ENCODE measurements at places on chromosomes 3 and 15.

DNA sequence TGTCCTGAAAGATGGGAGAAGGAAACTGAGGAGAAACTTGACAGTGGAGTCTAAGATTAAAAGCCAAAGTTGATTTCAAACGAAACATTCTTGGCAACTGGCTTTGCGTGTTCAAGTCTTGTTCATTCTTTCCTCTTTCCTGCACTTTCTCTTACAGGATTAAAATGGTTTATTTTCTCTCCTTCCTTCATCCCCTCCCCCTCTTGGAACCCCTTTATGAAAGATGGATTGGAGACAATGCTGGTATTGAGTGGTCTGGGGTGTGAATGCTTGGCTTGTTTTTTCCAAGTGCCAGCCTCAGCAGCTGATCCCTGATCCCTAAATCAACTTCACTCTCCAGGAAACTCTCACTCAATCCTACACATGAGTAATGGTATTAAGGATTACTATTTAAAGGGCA, 703 bp upstream of the LSAMP start:
- no peak for DNase-seq

GRCh38 chr3:45497963-45498362, 96.6 kb upstream of the LIMD1 start:
- no peak for DNase-seq

DNA sequence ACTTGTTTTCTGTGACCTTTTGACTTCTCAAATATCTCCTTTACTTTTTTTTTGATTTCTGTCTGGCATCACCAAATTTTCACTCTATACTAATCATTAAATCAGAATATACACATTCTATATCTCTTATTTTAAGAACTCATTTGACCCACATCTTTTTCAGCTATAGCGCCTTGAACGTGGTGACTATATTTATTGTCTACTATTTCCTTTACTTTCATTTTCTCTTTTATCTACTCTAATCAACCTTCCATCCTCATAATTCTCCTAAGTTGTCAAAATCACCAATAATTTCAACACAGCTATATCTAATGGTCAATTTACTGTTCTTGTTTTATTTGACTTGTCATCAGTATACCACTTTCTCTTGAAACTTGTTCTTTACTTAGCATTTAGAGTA, 119.0 kb upstream of the CBLB start:
- no peak for DNase-seq

- no peak for DNase-seq
These were observed 40.5 kb upstream of the PLCL2 start for GRCh38 chr3:16844222-16844621.

DNA sequence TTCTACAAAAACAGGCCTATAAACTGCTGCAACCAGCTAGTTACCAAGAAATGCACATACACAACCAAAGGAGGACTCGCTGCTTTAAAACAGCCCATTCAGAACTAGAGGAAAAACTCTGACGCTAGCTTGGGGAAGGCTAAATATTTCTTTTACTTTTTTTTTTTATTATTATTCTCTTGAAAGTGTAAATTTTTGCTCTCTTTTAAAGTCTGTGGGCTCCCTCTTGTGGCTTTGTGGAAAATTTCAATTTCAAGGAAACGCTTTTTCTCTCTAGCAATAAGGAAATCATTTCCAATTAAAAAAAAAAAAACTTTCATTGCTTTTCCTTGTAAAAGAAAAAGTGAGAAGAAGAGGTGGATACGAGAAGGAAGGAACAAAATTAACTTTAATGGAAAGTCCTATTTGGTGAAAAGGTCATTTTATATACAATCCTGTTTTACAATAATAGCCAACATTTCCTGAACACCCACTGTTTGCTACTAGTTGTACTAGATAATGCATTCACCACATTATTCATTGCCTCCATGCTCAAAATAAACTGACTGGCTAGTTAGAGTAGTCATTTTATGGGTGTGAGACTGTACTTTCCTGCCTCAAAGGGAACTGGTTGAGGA, 51.2 kb upstream of the SAMMSON start:
- peak; percentile 15 for DNase-seq

- no peak for DNase-seq
These were observed 3.5 kb upstream of the PIF1 start for GRCh38 chr15:64828985-64829384.

- no peak for DNase-seq
These were observed 16.9 kb upstream of the TMOD3 start for GRCh38 chr15:51812598-51812997.

- DNase-seq, result no peak
These were observed 67.1 kb upstream of the AKAP13 start for GRCh38 chr15:85313339-85313738.

DNA sequence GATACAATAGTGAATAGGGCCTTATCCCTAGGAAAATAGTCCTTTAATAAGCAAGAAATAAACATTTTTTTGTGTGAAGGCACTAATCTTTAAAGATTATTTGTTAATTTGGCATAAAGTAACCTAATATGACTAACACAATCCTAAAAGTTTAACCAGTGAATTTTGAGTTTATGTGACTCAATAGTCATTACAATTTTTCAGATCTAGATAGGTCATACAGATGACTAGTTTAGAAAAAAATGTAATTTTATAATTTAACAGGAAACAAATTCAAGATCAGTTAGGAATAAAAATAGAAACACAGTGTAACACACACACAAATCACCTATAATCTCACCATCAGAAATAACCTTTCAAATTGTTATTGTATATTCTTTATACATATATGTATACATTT, 620.7 kb upstream of the ALCAM start:
- no peak for DNase-seq

DNA sequence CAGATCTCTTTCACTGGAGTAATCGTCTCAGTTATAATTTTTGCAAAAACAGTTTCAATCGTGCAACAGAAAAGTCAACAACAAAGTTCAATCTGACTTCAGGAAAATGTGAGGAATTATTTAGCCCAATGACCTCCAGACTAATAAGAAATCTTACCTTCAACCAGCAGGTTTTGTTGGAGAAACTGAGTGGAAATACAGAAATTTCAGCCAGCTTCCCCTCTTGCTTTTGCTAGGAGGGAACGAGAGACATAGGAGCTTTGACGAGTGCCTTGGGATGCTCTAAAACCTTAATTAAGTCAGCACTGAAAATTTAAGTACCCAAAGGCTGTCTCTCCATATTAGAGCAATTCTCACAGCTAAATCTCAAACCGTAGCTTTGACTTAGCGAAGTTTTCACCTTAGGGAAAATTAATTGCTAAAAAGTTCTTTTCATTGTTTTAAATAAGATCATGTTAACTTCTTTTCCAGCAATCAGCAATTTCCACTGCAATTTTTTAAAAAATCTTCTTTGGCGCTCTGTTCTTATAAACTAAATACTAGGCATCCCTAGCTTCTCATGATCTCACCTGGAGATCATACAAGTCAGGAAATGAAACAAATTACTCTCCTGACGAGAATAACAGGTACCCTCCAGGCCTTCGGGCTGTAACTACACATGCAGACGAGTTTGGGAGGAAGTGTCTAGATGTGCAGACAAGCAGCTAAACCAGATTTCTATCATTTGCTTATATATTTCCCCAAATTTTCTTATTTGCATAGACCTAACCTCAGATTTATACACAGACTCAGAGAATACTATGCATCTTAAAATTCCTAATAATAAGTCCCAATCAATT, 250.2 kb downstream of the FAM43A start:
- DNase-seq, result no peak

- no peak for DNase-seq
These were observed 292.0 kb upstream of the SLCO3A1 start for GRCh38 chr15:91561371-91562100.

DNA sequence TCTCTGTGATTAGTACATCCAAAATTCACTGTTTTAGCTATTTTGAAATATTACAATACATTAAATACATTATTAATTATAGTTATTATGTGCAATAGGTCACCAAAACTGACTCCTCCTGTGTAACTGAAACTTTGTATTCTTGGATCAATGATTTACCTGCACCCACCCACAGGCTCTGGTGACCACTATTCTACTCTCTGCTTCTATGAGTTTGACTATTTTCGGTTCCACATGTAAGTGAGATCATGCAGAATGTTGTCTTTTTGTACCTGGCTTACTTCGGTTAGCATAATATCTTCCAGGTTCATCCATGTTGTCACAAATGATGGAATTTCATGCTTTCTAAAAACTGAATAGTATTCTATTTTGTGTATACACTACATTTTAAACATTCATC, 43.8 kb downstream of the SLC2A2 start:
- DNase-seq, result no peak

DNA sequence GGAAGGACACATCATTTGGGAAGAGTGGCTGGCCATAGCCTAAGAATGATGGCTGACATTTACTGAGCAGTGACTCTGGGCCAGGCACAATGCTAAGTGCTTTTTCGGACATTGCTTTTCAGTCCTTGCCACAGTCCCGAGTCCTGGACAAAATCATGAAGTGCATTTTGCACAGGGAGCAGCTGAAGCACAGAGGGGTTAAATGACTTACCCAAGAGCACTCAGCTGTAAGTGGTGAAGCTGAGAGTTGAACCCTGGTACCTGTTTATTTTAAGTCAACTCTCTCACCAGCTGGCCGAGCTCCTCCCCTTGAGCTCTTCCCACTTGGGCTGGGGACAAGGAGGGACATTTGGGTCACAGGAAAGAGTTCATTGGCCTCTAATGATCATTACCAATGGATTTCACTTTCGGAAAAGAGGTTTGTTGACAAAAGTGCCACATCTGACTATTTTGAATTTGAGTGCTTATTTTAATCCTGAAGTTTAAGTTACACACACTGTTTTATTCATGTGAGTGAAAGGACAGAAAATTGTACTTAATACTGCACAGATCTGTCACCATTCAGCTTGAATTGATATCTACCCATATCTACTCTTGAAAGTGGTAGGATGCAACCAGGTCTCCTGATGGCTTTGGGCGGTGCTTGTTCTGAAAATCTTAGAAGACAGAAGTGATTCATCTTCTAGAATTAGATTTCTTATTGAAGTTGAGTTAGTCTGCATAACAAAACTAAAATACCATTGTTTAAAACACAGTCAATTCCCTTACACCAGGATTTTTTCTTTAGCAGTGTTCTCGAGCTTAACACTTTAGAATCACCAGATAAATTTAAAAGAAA, 368.7 kb upstream of the PROK2 start:
- no peak for DNase-seq

- no peak for DNase-seq
These were observed 69.5 kb downstream of the CBLB start for GRCh38 chr3:105799286-105799685.

- peak; percentile 74 for DNase-seq
These were observed 3.6 kb upstream of the SMAD6 start for GRCh38 chr15:66698318-66698961.

DNA sequence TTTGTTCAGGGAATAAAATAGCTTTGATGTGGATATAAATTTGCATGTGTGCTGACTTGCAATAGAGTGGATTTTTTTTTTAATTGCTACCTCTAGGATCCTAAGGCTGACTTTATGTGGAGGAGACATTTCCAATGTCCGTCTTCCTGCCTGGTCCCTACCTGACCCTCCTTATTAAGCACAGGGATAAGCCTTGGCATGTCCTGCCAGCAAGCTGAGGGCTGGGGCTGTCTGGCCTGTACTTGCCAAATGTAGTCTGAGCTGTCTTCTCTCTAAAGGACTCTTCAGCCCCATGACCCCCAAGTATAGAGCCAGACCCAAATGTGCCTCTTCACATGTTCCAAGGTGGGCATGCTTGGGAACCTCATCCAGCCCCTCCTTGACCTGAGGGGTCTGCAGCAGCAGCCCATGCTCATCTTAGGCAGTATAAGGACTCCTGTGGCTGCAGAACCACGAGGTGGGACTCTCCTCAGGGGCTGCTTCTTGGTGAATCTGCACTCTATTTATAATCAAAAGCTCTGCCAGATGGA, 88.8 kb downstream of the CACNA1D start:
- no peak for DNase-seq

DNA sequence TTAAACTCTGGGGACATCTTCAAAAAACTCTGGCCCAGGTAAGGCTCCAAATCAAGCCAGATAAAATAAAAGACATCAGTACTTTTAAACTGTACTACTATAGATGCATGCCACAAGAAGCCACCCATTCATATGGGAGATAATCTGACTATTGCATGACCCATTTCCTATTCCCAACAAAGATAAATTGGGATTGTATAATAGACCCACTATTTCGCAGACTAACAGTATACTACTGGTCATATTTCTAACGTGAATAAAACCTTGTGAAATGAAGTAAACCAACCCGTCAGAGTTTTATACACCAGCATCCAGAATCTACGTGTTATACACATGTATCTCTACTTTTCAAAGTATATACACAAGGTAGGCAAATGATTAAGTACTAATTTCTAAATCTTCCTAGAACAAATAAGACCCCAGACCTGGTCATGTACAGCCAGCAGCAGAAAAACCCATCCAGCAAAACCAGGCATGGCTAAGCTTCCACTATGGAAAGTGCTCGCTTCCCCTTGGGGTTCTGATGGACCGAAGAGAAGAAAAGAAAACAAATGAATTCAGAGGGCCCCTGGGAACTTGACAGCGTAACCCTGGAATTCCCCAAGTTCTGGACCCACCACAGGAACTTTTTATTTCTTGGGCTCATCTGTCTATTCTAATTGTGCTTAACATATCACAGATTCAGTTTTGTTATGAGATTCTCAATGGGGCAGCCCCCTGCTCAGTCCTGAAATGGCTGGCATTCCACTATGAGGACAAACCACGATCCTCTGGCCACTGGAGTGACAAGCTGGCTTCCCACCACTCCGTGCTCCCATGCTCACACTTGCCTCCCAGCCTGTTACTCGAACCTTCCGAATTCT, 69.1 kb downstream of the MB21D2 start:
- DNase-seq, result no peak

GRCh38 chr15:85456798-85457197, 76.4 kb downstream of the AKAP13 start:
- DNase-seq, result no peak

DNA sequence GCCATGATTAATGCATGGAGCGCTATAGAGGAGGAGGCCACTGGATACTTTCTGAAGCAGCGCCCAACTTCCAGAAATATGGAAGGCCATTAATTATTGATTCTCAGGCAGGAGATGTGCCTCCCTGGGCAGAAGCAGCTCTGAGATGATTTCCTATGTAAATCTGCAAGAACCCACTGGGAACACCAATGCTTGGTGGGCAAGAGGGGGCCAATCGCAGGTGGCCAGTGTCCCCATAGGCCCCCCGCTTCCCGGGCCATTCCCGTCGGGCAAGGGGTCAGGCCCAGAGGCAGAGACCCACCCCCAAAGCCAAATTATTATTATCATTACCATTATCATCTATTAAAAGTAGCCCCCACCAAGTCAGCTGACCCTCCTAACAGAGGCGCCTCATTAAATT, 288.0 kb upstream of the TLE3 start:
- no peak for DNase-seq

Measured in HEK293T (cell line).